ENCODE measurements at places on chromosomes 13 and 19.

GRCh38 chr19:48646722-48647216, 782 bp upstream of the CA11 start:
- no peak for DNase-seq

GRCh38 chr13:90806016-90806615, 541.4 kb upstream of the MIR17HG start:
- no peak for DNase-seq

GRCh38 chr19:28881616-28882015, 331.3 kb downstream of the UQCRFS1 start:
- DNase-seq, result peak; percentile 38

DNA sequence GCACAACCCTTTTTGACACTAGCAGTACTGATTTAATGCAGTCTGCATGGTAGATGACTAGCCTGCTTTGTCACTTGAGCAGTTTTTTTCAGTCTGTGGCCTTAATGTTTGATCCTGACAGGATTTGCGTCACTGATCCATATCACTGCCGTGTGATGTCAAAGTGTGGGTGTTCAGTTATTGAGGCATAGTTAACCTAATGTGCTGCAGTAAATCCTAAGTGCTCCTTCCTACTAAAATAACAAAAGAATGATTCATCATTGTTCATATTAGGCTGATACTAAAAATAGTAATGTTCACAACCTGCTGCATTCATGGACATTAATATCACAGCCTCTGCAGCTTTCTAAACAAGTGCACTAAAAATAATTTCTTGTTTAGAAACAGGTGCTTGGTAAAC, 121.9 kb upstream of the MLNR start:
- no peak for DNase-seq

- DNase-seq, result no peak
Observed at GRCh38 chr19:8147582-8147978, 1.8 kb downstream of the FBN3 start.

- no peak for DNase-seq
Observed at GRCh38 chr13:99385161-99385560, 78.0 kb upstream of the GPR183 start.

DNA sequence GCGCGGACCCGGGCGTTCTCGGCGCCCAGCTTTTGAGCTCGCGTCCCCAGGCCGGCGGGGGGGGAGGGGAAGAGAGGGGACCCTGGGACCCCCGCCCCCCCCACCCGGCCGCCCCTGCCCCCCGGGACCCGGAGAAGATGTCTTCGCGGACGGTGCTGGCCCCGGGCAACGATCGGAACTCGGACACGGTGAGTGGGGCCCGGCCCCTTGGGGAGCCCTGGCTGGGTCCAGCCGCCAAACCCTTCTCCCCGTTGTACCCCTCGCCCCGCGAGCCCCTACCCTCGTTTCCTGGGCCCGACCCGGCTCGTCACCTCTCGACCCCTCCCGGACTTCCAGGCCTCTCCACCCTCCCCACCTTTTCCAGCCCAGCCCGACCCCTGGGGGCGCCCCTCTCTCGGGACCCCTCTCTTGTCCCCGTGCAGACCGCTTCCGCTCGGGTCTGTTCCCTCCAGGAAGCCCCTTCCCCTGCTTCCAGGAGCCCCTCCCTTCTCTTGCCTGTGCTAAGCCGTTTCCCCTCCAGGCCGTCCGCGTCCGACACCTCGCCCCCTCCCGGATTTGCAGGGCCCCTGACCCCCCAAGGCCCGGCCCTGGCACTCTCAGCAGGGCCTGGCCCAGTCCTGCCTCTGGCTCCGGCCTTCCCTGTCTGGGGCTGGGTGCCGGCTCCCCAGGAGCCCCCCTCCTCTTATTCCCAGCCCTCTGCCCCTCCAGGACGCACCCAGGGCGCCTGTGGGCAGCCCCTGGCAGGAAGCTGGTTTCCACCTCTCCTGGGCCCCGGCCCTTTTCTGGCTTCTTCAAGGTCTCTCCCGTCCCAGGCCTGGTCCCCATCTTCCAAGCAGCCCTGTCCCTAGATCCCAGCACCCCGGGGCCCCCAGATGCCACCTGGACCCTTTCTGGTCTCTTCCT, 632 bp downstream of the MARK4 start:
- no peak for DNase-seq

- no peak for DNase-seq
Observed at GRCh38 chr19:10544242-10544752, 593 bp downstream of the ATG4D start.
